Activated CD4-positive, alpha-beta T cell treated with anti-CD3 and anti-CD28 coated beads, Interleukin-2, Interleukin-4, amounts not matched to agents 100 ng/mL and 50 ng/mL, durations not matched to agents 16 hours and 8 hours (primary cell): ENCODE measurements at places on chromosomes 13 and 19.

GRCh38 chr13:104289400-104289799, 1223.2 kb upstream of the SLC10A2 start:
- no peak for DNase-seq

- no peak for DNase-seq
Measured at GRCh38 chr19:19111967-19112580, 26.2 kb downstream of the TMEM161A start.

GRCh38 chr13:46633416-46633815, 80.4 kb downstream of the LRCH1 start:
- DNase-seq, result no peak

- no peak for DNase-seq
Measured at GRCh38 chr13:71814806-71815360, 52.1 kb downstream of the DACH1 start.

GRCh38 chr19:28301961-28302360, 911.0 kb downstream of the UQCRFS1 start:
- DNase-seq, result no peak

DNA sequence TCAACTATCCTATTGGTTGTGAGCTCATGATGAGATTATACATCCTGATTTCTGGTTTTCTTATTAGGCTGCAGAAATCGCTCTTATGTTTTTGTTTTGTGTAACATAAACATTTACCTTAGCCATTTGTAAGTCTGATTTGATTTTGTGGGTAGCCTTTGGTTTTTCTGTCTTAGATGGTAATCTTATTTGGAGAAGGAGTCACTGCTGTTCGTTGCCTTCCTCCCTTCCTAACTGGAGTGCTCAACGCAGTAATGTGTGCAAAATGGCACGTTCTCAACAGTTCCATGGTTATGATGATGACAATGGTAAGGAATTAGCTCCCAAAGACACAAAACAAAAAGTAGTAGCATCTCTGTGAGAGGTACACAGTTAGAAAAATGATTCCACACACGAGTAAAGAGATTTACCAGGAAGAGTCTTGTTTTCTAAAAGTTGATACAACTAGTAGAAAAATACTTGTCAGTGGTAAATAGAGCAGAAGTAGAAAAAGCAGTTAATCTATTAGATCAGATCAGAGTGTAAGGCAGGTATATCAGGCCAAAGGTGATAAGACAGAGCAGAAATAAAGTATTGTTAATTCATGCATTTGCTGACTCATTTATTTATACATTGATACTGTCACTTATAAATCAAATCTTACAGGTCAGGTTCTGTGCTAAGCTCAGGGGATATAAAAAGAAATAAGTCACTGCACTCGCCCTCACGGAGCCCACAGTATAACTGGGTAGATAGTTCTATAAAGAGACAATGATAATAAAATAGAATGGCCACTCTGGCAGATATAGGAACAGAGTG, 270.0 kb downstream of the NALCN start:
- DNase-seq, result no peak

DNA sequence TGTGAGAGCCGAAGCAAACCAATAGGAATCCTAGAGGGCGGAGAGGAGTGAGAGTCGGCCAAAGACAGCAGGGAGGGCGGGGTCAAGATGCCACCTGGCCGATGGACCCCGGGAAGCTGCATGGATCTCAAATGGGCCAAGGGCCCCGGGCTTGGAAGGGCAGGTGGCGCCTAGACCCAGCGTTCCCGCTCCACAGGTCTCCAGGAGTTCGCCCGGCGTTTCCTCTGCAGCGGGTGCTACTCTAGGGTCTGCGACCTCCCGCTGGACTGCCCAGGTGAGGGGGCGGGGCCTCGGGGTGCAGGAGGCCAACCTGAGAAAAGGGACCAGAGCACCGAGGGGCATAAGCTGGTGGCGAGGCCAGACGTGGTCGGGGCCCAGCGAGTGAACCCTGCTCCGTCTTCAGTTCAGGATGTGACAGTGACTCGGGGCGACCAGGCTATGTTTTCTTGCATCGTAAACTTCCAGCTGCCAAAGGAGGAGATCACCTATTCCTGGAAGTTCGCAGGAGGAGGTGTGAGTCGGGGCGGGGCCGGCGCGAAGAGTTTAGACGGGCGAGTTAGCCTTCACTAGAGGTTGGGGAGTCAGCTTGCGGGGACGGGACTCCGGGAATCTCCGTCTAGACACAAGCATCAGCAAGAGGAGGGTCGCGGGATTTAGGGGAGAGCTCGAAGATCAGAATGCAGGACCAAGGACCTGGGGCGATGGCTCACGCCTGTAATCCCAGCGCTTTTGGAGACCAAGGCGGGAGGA, 9.9 kb downstream of the SPACA6 start:
- DNase-seq, result no peak

GRCh38 chr19:2636897-2637683, 65.4 kb downstream of the GNG7 start:
- peak; percentile 64 for DNase-seq

- DNase-seq, result no peak
Measured at GRCh38 chr13:74153316-74153715, 19.1 kb upstream of the KLF12 start.

DNA sequence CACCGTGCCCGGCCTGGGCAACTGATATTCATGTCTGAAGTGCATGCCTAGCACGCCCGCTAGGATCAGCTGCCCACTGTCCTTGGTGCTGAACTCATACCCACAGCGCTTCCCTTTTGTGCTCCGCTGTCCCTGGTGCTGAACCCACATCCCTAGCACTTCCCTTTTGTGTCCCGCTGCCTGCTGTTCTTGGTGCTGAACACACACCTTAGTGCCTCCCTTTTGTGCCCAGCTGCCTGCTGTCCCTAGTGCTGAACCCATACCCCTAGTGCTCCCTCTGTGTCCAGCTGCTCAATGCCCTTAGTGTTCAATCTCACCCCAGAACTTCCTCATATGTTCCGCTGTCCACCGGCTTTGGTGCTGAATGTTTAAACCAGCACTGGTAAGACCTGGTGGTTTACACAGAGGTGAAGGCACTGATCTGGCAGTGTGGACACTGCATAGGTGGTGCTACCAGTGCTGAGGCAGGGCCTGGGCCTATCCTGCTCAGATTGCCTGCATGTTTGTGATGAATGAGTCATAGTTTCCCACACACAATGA, 26.3 kb upstream of the SIGLEC11 start:
- peak; percentile 77 for DNase-seq

- DNase-seq, result no peak
Measured at GRCh38 chr19:15283141-15283883, 49.0 kb downstream of the BRD4 start.

- DNase-seq, result no peak
Measured at GRCh38 chr19:15253513-15253912, 21.3 kb upstream of the EPHX3 start.

DNA sequence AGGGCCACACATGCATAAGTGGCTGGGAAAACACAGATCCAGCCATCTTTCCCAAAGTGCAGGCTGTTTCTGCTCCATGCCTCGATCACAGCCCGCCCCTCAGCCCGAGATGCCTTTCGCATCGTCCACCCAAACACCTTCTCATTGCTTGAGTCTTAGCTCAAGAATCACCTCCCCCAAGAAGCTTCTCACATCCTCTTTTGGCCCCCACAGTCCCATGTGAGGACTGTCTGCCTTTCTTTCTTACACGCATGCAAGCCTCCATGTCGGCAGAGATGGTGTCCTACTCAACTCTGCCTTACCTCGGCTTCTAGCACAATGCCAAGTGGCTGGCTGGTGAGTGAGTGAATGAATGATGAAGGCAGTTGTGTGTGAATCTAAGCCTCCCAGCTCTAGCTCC, 18.1 kb upstream of the GSX1 start:
- no peak for DNase-seq

DNA sequence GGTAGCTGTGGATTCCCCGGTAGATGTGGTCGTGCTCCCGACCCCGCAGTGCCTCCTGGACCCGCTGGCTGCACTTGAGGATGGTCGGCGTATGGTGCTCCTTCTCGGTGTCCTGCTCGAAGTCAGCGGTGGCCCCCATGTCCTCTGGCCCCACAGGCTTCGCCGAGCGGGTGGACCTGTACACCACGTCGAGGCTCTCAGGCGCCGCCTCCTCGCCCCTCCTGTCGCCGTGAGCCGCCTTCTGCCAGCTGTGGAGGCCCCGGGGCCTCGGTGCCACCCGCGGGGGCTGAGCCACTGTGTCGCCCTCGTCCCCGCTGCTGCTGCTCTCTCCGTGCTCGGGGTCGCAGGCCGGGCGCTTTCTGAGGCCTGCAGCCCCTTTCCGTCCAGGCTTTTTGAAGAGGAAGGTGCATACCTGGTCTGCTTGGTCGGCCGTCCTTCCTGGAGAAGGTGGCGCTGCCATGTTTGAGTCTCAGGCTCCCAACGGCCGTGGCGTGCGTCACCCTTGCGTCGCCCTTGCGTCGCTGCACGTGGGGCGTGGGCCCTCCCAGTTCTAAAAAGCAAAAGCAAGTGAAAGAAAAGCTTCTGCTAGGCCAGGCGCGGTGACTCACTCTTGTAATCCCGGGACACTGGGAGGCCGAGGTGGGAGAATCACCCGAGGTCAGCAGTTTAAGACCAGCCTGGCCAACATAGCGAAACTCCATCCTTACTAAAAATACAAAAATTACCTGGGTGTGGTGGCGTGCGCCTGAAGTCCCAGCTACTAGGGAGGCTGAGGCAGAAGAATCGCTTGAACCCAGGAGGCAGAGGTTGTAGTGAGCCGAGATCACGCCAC, at the start of gene RNF113B:
TSS of gene RNF113B (minus strand) at position 493 of the 832 bp plus-strand sequence. CDS start at position 460, 33 bp downstream.
- no peak for DNase-seq

DNA sequence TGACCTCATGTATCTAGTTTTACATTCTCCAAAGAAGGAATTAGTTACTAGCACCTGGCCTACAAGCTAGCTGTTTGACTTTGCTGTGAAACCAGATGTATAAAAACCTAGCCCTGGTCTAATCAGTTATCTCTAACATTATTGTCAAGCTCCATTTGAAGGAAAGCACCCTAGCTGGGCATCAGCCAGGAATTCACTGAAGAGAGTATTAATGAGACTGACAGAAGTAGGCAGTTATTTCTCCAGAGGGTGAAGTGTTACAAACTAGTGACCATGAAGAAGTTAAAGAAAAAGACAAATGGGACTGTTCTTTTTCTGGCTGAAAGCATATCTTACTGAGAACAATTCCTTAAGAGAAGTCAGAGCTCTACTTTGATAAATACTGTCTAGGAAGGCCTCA, 2529.3 kb upstream of the PCDH20 start:
- DNase-seq, result no peak

GRCh38 chr19:31668921-31669320, 319.7 kb upstream of the TSHZ3 start:
- DNase-seq, result no peak

DNA sequence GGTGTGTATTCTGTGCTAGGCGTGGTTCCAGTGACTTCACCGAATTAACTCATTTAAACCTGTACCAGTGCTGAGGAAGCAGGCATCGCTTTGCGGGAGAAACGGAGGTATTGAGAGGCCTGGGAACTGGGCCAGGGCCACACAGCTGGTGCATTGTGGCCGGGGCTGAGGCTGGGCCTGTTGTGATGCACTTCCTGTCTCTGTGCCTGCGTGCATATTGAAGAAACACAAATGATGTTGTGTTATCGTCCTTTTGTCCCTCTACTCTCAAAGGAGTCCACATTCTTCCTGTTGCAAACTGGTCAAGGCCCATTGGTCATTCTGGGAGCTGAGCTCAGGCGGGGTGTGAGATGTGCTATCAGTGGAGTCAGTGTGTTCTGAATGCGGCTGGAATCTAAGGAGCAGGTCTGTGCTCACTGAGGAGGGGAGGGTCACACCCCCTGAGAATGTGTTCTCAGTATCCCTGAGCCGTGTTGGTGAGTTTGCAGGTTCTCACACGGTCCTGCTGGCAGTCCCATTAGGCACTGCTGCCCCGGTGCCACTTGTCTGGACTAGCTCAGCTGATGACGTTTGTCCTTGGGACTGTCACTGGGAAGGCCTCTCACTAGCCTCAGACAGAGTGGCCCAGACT, 62.1 kb downstream of the ARHGEF7 start:
- DNase-seq, result no peak

DNA sequence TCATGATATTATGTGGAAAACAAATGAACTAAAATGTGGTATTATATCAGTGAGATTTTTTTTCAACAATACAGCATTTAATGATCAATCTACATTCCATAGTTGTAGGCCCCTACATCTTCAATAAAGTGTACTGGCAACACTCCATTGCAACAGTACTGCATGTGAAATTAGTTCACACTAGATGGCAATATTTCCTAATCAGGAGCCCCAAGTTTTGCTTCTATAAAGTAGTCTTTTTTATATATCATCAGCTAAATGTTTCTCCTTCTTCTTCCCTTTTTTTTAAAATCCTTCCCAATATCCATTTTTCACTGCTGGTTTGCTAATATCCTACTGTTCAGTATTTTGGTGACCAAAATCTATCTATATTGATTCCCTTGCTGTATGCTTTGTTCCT, 528.3 kb upstream of the ATXN8OS start:
- DNase-seq, result no peak

DNA sequence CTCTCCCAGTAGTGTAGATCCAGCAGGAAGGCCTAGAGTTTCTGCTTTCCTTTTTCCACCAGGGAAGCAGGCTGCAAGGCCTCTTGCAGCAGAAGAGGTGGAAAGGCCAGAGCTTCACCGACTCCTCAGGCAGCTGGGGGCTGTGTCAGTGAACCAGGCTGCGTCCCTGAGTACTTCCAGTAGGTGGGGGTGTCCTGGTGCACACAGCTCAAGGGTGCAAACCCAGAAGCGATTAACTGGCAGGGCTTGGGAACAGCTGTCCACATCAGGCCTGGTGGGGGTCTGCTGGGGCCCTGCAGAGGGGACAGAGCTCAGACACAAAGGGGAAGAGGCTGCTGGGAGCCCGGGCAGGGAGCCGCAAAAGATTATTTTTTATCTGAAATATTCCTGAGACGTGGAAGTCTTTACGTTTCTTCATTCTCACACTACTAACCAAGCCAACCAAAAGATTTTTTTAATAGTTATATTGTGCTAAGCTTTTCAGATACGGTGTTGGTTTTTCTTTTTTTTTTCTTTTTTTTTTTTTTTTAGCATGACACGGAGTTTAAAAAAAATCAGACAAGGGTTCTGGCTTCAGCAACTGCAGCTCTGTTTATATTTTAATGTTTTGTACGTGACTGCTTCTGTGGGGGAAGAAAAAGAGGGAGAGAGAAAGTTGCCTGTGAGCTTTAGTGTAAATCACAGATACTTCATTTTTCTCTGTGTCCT, 11.0 kb downstream of the TSHZ3 start:
- DNase-seq, result no peak

GRCh38 chr19:29294343-29294811, 81.4 kb upstream of the UQCRFS1 start:
- peak; percentile 40 for DNase-seq

DNA sequence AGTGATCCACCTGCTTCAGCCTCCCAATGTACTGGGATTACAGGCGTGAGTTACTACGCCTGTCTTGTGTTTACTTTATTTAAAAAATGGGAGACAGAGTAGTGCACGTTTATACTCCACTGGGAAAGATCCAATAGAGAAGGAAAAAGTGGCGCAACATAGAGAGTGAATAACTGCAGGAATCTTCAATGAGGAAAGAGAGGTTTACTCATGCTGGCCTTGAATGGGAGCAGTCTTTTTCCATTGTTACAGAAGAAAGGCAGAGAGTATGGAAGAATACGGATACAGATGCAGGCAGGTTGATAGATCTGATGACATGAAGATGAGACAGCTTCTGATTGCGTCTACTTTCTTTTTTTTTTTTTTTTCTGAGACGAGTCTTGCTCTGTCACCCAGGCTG, 4.6 kb upstream of the WDFY2 start:
- no peak for DNase-seq
